Activated T-cell treated with anti-CD3 and anti-CD28 coated beads for 48 hours (primary cell): ENCODE measurements at places on chromosomes 6 and 20.
A peak's percentile ranks its signal among the peaks of the same experiment; 100 is the strongest.

GRCh38 chr6:86685230-86685797 is 252.0 kb upstream of the HTR1E start:
- DNase-seq: no peak

- no peak for DNase-seq
These were observed 4.2 kb downstream of the KCNB1 start for GRCh38 chr20:49478266-49478665.

DNA sequence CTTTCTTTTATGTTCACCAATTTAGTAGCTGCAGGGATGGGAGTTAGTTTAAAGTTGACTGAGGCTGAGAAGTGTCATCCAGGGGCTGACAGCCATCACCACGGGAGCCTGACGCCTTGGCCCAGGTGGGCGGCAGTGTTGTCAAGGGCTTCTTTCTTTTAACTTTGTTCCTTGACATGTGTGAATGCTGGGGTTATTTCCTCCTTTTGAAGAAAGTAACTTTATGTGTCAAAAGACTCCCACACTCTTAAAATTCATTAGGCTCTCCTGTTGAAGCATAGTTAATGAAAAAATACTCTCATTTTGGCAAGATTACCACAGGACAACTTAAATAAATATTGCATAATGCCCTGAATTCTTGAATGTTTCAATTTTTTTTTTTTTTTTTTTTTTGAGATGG is 50.0 kb downstream of the SASH1 start:
- no peak for DNase-seq

GRCh38 chr20:24407151-24407550 is 62.3 kb upstream of the SYNDIG1 start:
- no peak for DNase-seq

DNA sequence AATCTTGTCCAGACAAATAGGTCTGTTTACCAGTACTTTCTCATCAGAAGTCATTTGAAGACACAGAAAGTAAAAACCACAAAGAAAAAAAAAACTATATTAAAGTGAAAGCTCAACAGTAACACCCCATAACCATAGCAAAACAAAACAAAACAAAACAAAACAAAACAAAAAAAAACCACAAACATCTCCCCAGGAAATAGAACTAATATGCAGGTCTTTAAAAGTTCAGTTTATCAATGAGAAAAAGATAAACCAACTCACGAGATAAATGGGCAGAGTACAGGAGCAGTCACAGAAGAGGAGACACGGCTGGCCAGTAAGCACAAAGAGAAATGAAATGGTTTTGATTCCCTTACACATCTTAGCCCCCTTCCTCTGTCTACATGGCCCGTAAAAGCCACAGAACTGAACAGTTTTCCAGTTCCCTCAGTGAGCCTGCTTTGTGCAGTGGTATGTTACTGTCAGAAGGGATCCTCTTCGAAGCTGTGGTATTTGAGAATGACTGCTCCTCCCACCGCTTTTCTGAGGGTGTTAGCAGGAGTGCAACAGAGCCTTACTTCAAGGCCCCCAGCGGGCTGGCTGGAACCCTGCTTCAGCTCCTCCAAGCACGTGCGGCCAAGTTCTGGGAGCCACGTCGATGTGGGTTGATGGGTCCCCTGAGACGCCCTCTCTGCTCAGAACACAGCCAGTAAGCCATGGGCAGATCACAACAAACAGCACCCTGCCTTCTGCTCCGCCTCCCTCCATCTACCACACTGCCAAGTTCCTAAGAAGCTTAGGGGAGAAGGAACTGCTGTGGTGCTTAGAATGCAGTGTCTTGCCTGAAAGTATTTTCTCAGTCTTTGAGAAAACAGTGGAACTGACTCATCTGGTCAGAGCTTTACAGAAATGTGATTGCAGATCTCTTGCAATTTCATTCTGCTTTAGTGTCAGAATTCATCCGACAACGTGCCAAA is 14.0 kb downstream of the UST start:
- DNase-seq: peak; percentile 45

DNA sequence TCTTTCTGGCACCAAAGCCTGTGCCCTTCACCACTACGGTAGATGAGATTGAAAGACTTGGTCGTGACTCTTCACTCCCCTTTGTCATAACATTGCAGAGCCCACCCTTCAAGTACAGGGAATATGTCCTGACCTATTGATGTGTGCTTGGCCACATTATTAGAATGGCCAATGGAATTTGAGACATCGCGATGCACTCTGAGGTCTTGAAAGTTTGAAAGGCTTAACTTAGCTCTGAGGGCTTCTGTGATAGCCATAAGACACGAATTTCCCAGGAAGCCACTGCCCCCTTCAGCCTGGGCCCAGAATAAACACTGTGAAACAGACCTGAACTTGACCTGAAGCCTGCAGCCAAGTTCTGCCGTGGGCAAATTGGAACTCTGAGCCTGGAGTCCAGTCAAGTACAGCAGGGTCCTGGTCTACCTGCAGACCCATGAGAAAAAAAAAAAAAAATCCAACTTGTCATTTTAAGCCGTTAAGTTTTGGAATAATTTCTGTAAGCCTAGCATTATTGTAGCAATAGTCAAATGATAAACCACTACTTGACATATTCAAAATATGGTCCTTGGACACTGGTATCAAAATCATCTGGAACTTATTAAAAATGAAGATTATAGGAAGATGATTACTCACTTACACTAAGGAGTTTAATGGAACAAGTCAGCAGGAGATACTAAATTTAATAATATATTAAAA is 36.9 kb upstream of the TRAF3IP2 start:
- peak; percentile 19 for DNase-seq

DNA sequence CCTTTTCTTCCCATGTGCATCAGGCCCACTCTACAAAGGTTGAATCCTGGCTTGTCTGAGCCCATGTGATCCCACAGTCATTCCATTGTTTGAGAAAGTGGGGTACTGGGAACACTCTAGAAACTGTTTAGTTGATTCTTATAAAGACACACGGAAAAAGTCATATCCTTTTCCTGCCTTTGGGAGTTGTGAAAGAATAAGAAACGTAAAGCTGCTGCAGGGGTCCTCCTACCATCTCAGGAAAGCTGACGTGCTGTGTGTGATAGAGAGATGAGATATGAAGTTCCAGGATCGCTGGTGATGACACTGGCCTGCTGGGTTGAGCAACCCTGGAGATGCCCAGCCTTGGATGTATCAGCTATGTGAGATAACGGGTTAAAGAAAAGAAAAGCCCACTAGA is 21.3 kb upstream of the HLA-DRB5 start:
- DNase-seq: no peak

GRCh38 chr6:101662111-101662897 is 268.8 kb downstream of the GRIK2 start:
- DNase-seq: no peak

DNA sequence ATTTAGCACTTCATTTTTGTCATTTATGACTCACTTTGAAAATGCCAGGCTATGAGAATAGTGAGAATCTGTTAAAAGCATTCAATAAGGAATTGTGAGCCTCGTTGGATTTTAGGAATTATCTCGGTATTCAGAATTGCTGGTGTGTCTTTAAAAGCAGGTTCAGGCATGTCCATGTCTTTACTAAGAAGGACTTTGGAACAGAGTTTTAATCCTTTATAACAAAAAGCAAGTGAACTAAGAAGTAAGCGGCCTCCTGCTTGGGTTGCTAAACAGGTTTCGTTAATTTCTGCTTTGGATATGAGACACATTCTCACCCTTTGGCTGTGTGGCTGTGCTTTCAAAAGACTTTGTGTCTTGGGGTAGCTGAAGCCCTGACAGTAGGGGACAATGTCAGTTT is 74.9 kb downstream of the IGF2R start:
- no peak for DNase-seq

- no peak for DNase-seq
These were observed 287.1 kb upstream of the SGK1 start for GRCh38 chr6:134605034-134605433.

- DNase-seq: no peak
These were observed 10.0 kb downstream of the CITED2 start for GRCh38 chr6:139364302-139364981.

DNA sequence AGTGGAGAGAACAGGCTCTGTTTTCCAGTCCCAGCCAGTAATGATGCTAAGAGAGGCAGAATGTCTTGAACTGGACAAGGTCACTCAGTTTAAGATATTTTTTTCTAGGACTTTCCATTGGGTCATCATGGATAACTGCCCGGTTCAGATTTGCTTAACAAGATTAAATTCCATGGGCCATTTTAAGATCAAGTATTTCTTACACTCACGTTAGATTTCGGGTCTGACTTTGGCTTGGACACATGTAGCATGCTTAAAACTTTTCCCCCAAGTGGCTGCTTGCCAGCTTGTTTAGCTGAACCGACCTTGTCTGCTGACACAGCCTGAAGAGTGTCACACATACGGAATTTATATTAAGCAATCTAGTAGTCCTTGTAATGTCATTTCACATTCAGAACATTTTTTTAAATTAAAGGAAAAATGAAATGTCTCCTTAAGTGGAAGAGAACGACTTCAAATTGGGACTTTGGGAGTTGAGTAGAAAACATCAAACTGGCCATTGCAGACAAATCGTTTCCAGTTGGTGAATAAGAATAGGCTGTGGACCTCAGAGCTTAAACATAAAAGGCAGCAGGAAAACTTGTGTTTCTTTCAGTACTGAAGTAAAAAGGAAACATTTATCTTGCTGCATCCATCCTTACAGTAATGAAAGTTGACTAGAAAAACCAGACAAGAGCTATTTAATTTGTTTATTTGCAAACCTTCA is 29.0 kb downstream of the ARMC2 start:
- DNase-seq: no peak

- no peak for DNase-seq
These were observed 195.9 kb downstream of the SASH1 start for GRCh38 chr6:148538261-148539190.

GRCh38 chr6:107202876-107203468 is 87.7 kb upstream of the BEND3 start:
- DNase-seq: no peak

GRCh38 chr6:81590314-81590691 is 162.2 kb downstream of the TENT5A start:
- DNase-seq: no peak

GRCh38 chr20:1671891-1672669 is 14.5 kb upstream of the SIRPG start:
- DNase-seq: no peak

- DNase-seq: no peak
These were observed 25.5 kb downstream of the CLIC5 start for GRCh38 chr6:45990162-45990561.

DNA sequence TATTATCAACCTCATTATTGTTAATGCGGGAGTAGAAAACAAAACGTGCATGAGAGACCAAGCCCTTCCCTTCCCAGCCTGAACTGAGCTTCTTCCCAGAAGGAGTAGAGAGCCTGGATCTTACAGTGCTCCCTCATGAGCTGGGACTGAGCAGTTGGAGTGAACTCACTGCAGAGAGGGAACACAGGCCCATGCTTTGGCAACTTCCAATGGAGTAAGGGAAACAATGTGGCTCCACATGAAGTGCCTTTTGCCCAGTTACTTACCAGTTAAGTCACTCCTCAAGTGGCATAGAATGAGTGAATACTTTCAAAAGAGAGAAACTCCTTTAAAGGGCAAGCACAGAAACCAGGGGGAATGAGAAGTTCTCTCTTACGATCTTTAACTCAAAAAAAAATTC is 12.4 kb downstream of the FHL5 start:
- DNase-seq: no peak
